ENCODE measurements at places on chromosomes 7 and 10.
A peak's percentile ranks its signal among the peaks of the same experiment; 100 is the strongest.

GRCh38 chr7:150449206-150449952, 1.1 kb upstream of the GIMAP8 start:
- no peak for DNase-seq

DNA sequence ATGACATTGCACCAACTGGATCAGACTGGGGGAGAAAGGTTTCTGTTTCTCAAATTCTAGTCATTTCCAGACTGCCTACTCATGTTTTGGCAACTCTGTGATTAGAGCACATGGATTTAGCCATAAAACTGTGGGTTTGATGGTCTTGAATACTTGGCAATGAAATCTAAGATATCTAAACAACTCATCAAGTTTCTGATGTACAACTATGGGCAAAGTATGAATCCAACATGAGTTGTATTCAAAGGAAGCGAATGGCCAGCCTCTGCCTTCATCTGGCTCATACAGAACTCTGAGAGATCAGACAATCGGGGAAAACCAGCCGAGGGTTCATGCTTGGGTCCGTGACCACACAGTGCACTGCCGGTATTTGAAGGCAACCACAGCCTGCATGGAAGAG, 144.3 kb downstream of the ADAM12 start:
- DNase-seq = no peak

- no peak for DNase-seq
Observed at GRCh38 chr7:11082121-11082520, 108.4 kb downstream of the PHF14 start.

DNA sequence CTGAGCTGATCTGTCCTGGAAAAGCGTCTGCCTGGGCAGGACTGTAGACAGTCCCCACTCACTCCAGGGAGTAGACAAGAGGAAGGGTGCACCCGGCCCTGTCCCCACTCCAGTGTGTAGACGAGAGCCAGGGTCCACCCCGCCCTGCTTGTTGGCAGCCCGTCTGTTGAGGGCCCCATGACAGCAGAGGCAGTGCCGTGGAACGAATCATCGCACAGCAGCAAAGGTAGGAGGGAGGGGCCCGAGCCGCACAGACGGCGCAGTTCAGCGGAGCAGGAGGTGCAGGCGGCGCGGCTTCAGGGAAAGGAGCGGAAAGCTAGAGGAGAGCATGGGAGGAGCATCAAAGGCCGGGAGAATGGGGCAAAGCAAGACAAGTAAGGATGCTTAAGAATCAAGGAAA, 93.0 kb downstream of the DYNC2I1 start:
- DNase-seq = no peak

DNA sequence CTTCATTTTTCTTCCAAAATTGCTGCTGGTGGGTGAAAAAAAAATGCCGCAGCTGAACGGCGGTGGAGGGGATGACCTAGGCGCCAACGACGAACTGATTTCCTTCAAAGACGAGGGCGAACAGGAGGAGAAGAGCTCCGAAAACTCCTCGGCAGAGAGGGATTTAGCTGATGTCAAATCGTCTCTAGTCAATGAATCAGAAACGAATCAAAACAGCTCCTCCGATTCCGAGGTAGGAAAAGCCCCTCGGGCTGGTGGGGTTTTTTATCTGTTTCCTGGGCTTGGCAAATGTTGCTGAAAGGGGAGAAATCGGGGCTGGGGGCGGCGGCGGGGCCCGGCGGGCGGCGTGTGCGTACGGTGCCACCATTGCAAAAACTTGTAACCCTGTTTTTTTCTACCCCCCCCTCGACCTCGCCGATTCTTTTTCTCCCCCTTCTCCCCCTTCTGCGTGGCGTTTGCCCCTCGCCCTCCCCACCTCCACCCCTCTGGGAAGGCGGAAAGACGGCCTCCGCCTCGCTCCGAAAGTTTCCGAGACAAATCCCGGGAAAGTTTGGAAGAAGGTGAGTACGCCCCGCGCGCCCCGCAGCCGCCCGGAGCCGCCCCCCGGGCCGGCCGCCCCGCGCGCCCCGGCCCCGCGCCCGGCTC, 789 bp downstream of the TCF7L2 start:
- peak; percentile 5 for DNase-seq

DNA sequence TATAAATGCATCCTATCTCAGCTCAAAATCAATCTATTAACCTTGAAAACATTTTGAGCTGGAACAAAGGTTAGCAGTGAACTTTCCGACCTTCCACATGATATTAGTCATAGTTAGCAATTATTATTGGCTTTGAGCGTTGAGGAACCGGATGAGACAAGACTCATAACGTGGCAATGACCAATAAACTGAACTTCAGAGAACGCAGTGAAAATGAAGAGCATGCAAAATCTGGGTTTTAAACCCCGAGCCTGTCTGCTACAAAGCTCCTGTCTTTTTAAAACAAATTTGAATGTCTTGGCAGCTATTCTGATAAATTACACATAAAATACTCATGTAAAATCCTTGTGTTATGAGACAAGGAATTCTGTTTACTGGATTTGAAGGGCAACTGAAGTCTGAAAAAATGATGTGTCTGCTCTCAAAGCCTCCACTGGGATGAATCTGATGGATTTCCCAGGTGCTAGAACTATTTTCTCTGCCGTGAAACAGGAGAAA, 74.7 kb upstream of the ITGB1 start:
- DNase-seq = no peak
